ENCODE measurements at places on chromosomes 3 and 15. TPM values are rescaled to one million over a fixed set of nuclear protein-coding genes. Genes with fewer than 3 reads are reported as not detected.

DIS3L gene
- total RNA-seq, result 19.9 TPM

GRCh38 chr3:174308736-174309135, 550.4 kb upstream of the NAALADL2 start:
- no peaks in the 10 kb centered on the region for H3K27me3 ChIP-seq
- H3K27ac ChIP-seq, result no peak overlapping the region
- no peak overlapping the region for H3K4me3 ChIP-seq
- H3K36me3 ChIP-seq, result no peaks in the 10 kb centered on the region

- H3K27me3 ChIP-seq, result no peaks in the 10 kb centered on the region
- DNase-seq, result no peak
- H3K4me3 ChIP-seq, result no peak overlapping the region
- H3K27ac ChIP-seq, result no peak overlapping the region
Measured at GRCh38 chr15:91253605-91254004, 153.5 kb downstream of the SV2B start.

FEZF2 gene
- total RNA-seq, result not detected

- no peaks in the 10 kb centered on the region for H3K27me3 ChIP-seq
- DNase-seq, result no peak
- H3K36me3 ChIP-seq, result no peaks in the 10 kb centered on the region
Measured at GRCh38 chr15:94743668-94744067, 512.3 kb downstream of the MCTP2 start.

GRCh38 chr3:48215876-48216275, 7.4 kb upstream of the CAMP start:
- H3K4me1 ChIP-seq, result no peaks in the 10 kb centered on the region
- no peak for DNase-seq
- no peaks in the 10 kb centered on the region for H3K27me3 ChIP-seq
- H3K4me3 ChIP-seq, result no peak overlapping the region
- no peak overlapping the region for H3K27ac ChIP-seq

NUP210 gene
- total RNA-seq, result 17.7 TPM

DNA sequence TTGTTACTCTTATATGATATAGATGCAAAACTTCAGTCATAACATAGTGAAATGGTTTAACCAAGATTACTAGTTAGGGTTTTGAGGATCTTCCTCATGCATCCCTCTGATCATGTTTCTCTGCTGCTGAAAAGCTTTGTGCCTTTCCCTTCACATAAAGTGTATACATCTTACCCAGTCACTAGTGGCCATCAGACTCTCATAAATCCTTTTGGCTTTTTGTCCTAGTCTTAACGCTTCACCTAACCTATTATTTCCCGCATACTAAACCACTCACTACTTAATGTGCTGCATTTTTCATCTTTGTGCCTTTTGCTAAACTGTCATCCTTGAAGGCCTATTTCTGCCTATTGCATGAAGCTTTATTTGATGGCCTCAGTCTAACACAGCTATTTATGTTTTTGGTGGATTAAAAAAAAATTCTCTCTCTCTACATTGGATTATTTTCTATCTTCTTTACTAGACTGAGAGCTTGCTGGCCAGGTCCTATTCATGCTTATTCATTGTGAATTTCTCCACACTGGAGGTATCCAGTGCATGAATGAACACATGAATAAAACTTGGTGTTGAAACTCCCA, 717.6 kb upstream of the GOLIM4 start:
- no peak overlapping the region for H3K27ac ChIP-seq
- H3K36me3 ChIP-seq, result no peaks in the 10 kb centered on the region

GRCh38 chr3:124823648-124824047, 63.5 kb downstream of the ITGB5 start:
- DNase-seq, result no peak
- no peaks in the 10 kb centered on the region for H3K36me3 ChIP-seq
- no peaks in the 10 kb centered on the region for H3K27me3 ChIP-seq
- no peak overlapping the region for H3K4me3 ChIP-seq
- H3K27ac ChIP-seq, result no peak overlapping the region
- no peaks in the 10 kb centered on the region for H3K4me1 ChIP-seq

DNA sequence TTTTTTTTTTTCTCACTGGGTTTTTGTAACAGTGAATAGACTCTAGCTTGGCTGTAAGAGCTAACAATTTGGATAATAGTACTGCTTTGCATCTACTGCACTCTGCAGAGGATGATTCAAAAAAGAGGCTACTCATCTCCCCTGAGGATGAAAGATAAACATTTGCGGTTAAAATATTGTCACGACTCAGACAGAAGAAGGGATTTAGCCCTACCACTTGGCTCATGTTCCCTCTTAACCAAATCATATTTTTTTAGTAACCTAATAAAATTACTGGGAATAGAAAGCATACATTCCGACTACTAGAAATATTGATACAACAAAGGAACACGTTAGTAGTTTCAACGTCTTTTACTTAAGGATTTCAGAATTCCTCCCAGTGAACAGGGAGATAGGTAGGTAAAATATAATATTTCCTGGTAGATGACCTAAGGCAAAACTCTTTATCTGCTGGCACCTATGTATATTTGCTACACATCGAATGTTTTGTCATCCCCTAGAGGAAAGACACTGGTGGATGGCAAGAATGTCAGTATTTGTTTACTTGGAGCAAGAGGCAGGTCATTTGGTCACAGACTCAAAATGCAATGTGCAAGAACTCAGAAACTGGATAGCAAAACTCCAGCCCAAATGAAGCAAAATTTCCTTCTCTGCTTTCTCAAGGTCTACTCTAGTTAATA, 110.8 kb downstream of the GREM1 start:
- DNase-seq, result no peak
- no peaks in the 10 kb centered on the region for H3K4me1 ChIP-seq

All from right lobe of liver (tissue), 6 donors.